ENCODE measurements at places on chromosomes 7 and 10.
A peak's percentile ranks its signal among the peaks of the same experiment; 100 is the strongest.

DNA sequence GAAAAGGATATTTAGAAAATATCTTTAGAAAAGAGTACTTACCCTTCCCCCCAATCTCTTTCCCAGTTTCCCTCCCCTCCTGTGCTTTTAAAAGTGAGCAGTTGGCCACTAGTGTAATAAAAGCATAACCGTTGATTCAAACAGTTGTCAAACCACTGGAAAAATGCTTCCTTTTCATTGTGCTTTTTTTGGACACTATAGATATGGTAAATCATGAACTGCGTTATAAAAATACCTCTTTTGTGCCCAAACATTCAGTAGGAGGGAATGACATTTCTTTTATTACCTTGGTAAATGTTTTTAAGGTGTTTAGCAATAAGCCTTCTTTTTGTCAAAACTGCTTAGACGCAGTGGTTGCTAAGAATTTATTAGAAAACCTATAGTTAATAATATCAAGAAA, 232.4 kb downstream of the SLC25A13 start:
- no peak for DNase-seq

DNA sequence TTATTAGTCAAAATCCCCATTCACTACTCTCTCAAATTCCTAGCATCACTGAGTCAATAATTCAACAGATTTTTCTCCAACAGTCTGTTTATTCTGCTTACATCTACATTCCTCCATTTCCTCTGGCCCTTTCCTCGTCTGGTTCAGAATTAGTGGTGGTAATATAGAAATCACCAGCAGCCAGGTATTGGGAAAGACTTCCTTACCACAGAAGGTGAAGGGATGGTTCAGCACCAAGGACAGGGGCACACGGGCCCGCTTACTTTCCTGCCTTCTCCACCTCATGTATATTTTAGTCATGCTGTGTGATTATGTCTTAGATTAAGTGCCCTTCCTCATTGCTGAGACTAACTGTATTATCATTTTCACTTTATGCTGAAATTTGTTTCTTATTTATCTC, 70.4 kb upstream of the APBB1IP start:
- no peak for DNase-seq

- DNase-seq = no peak
Observed at GRCh38 chr10:63563623-63564022, 42.4 kb downstream of the REEP3 start.

- no peak for DNase-seq
Observed at GRCh38 chr7:157219154-157219553, 80.4 kb downstream of the UBE3C start.

- DNase-seq = no peak
Observed at GRCh38 chr10:102135956-102136526, 3.2 kb downstream of the PPRC1 start.

DNA sequence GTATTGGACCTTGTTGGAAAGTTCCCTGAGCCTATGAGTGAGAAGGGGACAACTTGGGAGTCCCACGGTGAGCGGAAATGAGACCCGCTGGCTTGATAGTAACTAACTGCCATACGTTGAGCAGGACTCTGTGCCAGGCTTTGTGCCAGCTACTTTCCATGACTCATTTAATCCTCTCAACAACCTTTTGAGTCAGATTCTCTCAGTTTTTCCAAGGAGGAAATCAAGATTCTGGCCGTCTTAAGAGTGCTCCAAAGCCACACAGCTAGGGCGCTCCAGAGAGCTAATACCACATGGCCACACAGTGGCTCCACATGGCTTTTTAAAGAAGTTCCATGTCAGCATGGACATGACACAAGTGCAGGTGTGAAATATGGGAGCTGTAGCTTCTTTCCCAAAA, 55.7 kb downstream of the NOD1 start:
- no peak for DNase-seq

DNA sequence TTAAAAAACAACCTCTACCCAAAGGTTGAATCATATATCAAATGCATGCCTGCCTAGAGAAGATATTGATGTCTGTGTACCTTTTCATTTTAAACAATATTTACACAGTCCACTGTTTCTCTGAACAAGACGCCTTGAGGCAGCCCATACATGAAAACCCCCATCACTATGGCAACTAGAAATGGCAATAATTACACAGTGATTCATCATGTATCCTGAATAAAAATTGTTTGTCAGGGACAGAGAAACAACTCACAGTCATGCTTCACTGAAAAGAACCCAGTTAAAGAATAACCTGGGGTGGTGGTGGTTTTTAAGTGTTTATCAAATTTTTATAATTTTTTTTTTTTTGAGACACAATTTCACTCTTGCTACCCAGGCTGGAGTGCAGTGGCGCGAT, 19.7 kb downstream of the DNAJC12 start:
- no peak for DNase-seq

DNA sequence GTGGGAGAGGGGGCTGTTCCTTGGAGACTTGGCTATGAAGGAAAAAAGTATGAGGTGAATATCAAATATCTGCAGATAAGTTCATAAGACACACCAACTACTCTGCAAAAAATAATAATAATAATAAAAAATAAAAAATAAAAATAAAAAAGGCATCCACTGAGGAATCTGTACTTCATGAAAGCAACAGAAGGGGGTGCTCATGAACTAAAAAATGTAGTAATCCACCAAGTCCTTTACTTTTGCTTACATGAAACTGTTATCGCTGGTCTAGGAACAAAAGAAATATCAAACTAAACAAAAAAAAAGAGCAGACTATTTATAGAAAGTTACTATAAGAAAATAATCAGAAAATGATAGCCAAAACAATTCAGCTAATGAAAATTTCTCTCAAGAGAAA, 579.0 kb downstream of the PHTF2 start:
- DNase-seq = no peak

GRCh38 chr7:105776986-105777910, 99.2 kb downstream of the ATXN7L1 start:
- no peak for DNase-seq

- no peak for DNase-seq
Observed at GRCh38 chr10:49139846-49140195, 6.0 kb upstream of the FAM170B start.

DNA sequence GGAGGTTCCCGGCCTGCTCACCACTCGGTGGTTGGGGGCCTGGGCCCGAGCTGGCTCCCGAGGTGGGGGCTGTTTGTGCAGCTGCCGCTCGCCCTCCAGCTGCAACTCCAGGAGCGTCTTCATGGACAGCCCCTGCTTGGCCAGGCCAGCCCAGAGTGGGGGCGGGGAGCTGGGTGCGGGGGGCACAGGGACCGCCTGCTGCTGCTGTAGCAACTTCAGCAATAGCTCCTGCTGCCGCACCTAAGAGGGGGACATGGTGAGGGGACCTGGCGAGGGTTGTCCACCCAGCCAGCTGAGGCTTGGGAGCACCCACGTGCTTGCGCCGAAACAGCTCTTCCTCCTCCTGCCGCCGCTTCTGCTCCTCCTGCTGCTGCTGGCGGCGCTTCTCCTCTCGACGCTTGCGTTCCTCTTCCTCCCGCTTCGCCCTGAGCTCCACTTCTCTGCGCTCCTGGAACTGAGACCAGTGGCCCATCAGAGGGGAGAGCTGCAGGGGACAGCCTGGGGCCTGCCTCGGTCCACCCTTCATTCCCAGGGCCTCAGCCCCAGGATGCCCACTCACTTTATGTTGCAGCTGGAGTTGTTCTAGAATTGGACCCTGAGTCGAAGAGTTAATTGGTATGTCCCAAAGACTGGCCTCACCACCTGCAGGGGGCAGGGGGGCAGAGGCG, 9.6 kb downstream of the GNB2 start:
- no peak for DNase-seq

- no peak for DNase-seq
Observed at GRCh38 chr10:133013463-133013862, 71.1 kb upstream of the CFAP46 start.

DNA sequence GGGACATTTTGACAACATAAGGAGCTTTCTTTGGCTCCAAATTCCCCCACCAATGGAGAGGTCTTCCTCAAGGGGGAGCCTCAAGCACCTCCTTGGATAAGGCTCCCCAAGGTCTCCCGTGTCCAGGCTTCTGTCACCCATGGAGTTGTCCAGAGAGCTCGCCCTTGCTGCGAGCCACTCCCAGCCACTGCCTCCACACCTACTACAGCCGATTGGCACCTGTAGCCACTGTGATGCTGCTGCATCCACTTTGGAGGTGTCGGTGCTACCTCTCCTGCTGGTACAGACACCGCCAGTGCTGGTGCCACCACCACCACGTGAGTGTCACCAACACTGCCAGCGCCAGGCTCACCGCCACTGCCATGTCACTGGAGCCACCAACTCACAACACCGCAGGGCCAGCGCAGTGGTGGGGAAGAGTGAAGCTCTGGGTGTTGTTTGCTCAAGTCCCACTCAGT, 22.1 kb upstream of the ENO4 start:
- DNase-seq = no peak

GRCh38 chr10:359093-359492, 223.8 kb downstream of the ZMYND11 start:
- DNase-seq = peak; percentile 15

DNA sequence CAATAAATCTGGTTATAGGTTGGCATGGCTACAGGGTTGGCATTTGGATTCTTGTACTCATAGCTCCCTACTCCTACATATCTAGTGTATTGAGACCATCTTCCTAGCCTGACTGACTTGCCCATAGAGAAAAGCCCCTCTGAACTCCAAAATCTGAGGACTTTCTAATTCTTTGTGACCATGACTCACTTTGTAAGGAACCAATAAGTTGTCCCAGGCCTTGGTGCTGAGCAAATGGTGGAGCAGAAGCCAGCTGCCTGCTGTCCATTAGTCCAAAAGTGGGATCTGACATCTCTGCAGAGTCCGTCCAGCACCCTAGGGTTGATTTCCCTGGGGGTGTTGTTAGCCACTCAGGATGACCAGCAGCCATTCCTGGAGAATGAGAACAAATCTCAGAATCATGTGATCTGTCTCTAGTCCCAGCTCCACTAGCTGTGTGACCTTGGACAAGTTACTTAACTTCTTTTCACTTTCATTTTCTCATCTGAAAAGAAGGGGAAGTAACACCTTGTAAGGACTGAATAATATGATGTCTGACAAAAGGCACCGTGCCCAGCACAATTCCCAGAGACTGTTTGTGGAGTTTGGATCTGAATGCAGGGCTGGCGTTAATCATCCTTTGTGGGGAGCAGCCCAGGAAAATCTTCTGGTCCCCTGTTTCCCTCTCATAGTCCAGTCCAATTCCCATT, 44.1 kb downstream of the MTURN start:
- no peak for DNase-seq

DNA sequence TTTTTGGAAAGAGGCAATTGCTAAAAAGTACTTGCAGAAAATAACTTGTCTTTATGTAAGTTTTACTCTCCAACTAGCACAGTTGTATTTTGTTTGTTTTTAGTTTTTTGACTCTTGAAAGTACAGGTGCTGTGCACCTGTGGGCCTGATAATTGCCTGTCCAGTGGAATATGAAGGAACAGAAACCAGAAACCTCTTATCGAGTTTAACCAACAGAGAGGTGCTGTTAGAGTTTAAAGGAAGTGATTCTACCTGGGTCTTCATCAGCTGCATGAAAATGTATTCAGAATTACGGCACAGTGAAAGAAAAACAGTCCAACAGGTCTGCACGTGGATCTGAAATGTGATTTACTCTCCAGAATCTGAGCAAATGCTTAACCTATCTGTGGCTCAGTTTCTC, 326.6 kb upstream of the POM121L12 start:
- DNase-seq = no peak

GRCh38 chr10:47454780-47455058, 29.2 kb downstream of the ANXA8 start:
- DNase-seq = peak; percentile 7

DNA sequence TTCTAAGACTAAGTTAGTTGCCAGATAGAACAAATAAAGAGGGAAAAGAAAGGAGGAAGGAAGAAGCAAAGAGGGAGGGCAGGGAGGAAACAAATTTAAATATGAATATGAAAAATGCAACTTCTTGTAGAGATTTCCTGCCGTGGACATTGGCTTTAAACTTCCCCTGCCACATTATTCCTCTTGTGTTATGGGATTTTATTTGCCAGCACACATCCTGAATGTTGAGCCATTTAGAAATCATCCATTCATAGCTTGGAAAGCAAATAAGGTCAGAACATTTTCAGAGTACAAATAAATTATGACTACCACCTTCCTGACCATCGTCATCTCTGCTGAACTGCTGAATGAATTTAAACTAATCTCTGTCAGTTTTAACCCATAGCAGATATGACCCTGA, 911.9 kb upstream of the LRRN3 start:
- no peak for DNase-seq

GRCh38 chr7:158064631-158065030, 523.0 kb downstream of the PTPRN2 start:
- DNase-seq = no peak

- no peak for DNase-seq
Observed at GRCh38 chr7:26038201-26038990, 113.6 kb upstream of the NFE2L3 start.

DNA sequence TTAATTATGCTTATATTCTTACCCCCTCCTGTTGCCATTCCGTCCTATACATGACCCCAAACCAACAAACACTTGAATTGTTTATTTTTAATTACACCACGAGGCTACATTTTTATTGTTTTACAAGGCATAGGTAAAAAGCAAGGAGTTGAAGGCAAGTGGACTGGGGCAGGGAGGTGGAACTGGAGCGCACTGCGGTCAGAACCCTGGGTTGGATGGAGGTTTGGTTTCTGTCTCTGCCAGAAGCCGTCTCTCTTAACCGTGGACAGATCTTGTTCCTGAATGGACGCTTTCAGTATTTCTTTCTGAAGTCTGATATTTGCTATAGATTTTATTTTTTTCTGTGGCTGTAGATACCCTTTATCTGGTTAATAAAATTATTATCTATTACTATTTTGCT, 19.9 kb upstream of the IGFBP3 start:
- DNase-seq = no peak

- peak; percentile 48 for DNase-seq
Observed at GRCh38 chr7:2938514-2939192, 94.5 kb upstream of the GNA12 start.

GRCh38 chr10:51821745-51822144, 122.3 kb upstream of the CSTF2T start:
- no peak for DNase-seq

- DNase-seq = no peak
Observed at GRCh38 chr10:117540640-117541404, 1.7 kb upstream of the EMX2 start.

- no peak for DNase-seq
Observed at GRCh38 chr10:60044242-60044641, 137.9 kb upstream of the CCDC6 start.

- no peak for DNase-seq
Observed at GRCh38 chr7:75989500-75990388, 4.7 kb downstream of the TMEM120A start.

DNA sequence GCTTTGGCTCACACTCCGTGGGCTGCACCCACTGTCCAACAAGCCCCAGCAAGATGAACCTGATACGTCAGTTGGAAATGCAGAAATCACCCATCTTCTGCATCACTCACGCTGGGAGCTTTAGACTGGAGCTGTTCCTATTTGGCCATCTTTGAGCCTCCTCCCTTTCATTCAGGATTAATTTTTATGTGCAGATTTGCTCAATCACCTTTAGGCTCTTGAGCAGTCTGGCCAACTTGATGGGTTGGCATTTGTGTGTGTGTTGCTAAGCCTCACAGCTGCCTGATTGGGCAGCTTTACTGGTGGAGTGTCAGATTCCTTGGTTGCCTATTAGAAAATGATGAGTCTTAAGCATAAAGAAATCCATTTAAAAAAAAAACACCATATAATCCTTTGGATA, 236.1 kb downstream of the KIF20B start:
- DNase-seq = no peak

All from breast epithelium (tissue), 4 donors.